Glutamatergic neuron (in vitro differentiated cells): ENCODE measurements at places on chromosomes 1 and 21. TPM values are rescaled to one million over a fixed set of nuclear protein-coding genes. Genes with fewer than 3 reads are reported as not detected.

- no peak for DNase-seq
- no peaks in the 10 kb centered on the region for H3K4me1 ChIP-seq
- H3K36me3 ChIP-seq = peaks cover 5% of the 10 kb centered on the region
- peaks cover 2% of the 10 kb centered on the region for H3K27me3 ChIP-seq
- H3K27ac ChIP-seq = no peak overlapping the region
These were observed 34.5 kb upstream of the MAP1LC3C start for GRCh38 chr1:242033447-242033846.

The KRTAP21-2 gene
- total RNA-seq = not detected

GRCh38 chr1:23804183-23804835 lies 3.8 kb upstream of the GALE start:
- no peak overlapping the region for H3K4me3 ChIP-seq
- H3K27ac ChIP-seq = no peak overlapping the region
- H3K36me3 ChIP-seq = no peaks in the 10 kb centered on the region
- DNase-seq = peak; percentile 58
- H3K27me3 ChIP-seq = peaks cover 2% of the 10 kb centered on the region
- peaks cover 2% of the 10 kb centered on the region for H3K4me1 ChIP-seq

The PFKL gene
- 48.6 TPM for total RNA-seq

The MSH4 gene
- 0.20 TPM for total RNA-seq

The CCDC24 gene
- total RNA-seq = 6.3 TPM

GRCh38 chr1:2102753-2103152 lies 52.5 kb downstream of the PRKCZ start:
- H3K4me1 ChIP-seq = peaks cover 32% of the 10 kb centered on the region
- no peak for DNase-seq

- H3K27me3 ChIP-seq = peaks cover 7% of the 10 kb centered on the region
- H3K27ac ChIP-seq = no peak overlapping the region
- peak; percentile 76 for DNase-seq
These were observed 12.3 kb upstream of the DMBX1 start for GRCh38 chr1:46477153-46477929.

The HSF2BP gene
- total RNA-seq = 1.0 TPM

DNA sequence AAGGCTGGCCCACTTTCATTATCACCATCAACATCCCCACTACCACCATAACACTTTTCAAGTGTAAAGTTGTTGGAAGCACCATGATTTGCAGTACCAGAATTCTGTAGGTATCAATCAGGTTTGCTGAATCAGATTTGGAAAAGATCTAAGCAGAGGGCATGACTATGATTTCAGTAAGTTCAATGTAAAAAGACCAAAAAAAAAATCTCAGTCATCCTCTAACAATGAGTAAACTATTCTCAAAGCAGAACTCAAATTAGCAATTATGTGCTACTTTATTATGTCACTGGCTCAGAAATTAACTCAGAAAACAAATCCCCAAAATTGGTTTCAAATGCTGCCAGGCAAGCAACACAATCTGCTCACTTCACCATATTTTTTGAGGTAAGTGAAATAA lies 187.8 kb upstream of the HP1BP3 start:
- no peak overlapping the region for H3K27ac ChIP-seq
- no peaks in the 10 kb centered on the region for H3K4me1 ChIP-seq
- H3K4me3 ChIP-seq = no peak overlapping the region
- H3K27me3 ChIP-seq = peaks cover 1% of the 10 kb centered on the region
- no peak for DNase-seq

- no peak overlapping the region for H3K27ac ChIP-seq
- no peak for DNase-seq
- no peak overlapping the region for H3K4me3 ChIP-seq
- H3K36me3 ChIP-seq = no peaks in the 10 kb centered on the region
- peaks cover 2% of the 10 kb centered on the region for H3K27me3 ChIP-seq
- no peaks in the 10 kb centered on the region for H3K4me1 ChIP-seq
These were observed 34.8 kb upstream of the GREM2 start for GRCh38 chr1:240646571-240647240.
